A549 treated with Mapracorat at 1 μM for 4 hours (cell line): ENCODE measurements at places on chromosomes 11 and 22. TPM values are rescaled to one million over a fixed set of nuclear protein-coding genes. Genes with fewer than 3 reads are reported as not detected.

Gene KCNK7
- total RNA-seq: 0.28 to 1.5 TPM (median 0.86 TPM) in 5 replicates

Gene GGT5
- total RNA-seq: 3.3 to 4.6 TPM (median 4.2 TPM) in 5 replicates

Gene OR8G1
- not detected in 5 replicates for total RNA-seq

Gene MS4A6A
- total RNA-seq: not detected in 5 replicates

Gene SPTY2D1
- total RNA-seq: 14.1 to 19.3 TPM (median 17.6 TPM) in 5 replicates

Gene POU2AF3
- total RNA-seq: 0.96 to 1.7 TPM (median 1.2 TPM) in 5 replicates

Gene DAGLA
- 3.8 to 7.1 TPM (median 6.5 TPM) in 5 replicates for total RNA-seq

Gene SPDYC
- not detected in 5 replicates for total RNA-seq

Gene PNPLA5
- 0.06 TPM in 1 of 5 replicates, not detected in the others for total RNA-seq
